ENCODE measurements at places on chromosomes 6 and 20.
A peak's percentile ranks its signal among the peaks of the same experiment; 100 is the strongest.

DNA sequence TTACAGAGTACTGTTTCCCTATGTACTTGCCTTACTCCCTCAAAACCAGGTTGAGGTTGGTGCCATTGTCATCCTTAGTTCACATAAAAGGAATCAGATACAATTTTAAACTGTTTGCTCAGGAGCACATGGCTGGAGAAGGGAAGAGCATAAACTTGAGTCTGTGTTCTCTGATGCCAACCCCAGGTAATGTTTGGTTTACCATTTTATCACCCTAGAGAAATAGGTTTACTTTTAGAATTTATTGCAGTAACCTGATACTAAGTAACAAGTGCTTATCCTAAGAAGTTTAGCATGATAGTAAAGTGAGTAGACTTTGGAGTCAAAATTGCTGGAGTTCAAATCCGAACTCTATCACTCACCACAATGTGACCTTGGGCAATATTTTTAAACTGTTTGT is 86.3 kb downstream of the RFPL4B start:
- no peak for DNase-seq

- no peak for DNase-seq
Observed at GRCh38 chr20:31764641-31765305, 25.7 kb downstream of the TPX2 start.

GRCh38 chr6:91449539-91449938 is 862.7 kb upstream of the MAP3K7 start:
- no peak for DNase-seq

- no peak for DNase-seq
Observed at GRCh38 chr20:33963751-33964150, 30.0 kb upstream of the RALY start.

GRCh38 chr6:93083337-93084230 is 335.8 kb downstream of the EPHA7 start:
- DNase-seq: no peak

- no peak for DNase-seq
Observed at GRCh38 chr6:123575188-123575587, 61.6 kb downstream of the TRDN start.

DNA sequence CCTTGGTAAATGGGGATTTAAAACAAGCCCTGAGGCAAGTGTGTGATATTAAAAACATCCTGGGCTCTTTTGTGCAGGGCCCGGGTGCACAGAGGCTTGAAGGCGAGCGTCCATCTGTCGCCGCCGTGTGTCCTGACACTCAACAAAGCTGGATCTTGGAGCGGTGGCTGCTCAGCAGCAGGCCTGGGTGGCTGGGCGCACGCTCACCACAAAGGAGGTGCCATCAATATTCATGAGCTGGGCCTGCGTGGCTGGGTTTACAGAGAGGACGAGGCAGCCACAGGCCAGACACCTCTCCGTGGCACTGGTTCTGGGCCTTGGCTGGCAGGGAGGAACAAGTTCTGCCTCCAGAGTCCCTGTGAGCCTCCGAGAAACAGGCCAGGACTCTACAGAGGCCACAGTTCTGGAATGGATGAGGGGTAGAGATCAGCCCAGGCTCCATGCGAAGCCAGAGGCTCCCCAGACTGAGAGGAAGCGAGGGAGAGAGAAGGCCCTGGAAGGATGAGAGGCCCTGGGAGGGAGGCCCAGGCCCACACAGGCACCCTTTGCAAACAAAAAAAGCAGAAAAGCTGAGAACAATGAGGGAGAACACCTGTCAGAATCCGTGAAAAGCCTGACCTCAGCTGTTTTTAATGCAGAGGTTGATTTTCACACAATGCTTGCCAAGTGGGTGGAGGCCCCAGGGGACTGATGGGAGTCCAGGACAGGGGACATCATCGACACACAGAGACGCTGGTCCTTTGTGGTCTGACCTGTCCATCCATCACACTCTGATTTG is 21.9 kb downstream of the BHLHE23 start:
- no peak for DNase-seq

DNA sequence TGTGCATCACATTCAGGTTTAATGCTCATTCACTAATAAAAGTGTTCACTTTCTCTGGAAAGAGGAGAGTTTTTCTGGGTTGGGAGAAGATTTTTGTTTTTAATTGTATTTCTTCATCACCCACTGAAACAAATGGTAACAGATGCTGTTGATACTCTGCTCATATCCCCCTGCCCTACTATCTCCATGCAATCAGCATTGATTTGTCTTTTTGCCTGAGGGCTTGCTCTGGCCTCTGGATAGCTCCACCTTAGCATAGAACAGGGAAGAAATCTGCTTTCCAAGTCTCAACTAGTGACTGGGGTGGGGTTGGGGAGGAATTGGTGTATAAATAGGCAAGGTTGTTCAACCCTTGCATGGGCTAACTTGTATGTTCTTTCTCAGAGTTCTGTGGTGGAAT is 296.4 kb downstream of the KHDRBS2 start:
- no peak for DNase-seq

- no peak for DNase-seq
Observed at GRCh38 chr6:29739136-29739881, 16.1 kb downstream of the HLA-F start.

DNA sequence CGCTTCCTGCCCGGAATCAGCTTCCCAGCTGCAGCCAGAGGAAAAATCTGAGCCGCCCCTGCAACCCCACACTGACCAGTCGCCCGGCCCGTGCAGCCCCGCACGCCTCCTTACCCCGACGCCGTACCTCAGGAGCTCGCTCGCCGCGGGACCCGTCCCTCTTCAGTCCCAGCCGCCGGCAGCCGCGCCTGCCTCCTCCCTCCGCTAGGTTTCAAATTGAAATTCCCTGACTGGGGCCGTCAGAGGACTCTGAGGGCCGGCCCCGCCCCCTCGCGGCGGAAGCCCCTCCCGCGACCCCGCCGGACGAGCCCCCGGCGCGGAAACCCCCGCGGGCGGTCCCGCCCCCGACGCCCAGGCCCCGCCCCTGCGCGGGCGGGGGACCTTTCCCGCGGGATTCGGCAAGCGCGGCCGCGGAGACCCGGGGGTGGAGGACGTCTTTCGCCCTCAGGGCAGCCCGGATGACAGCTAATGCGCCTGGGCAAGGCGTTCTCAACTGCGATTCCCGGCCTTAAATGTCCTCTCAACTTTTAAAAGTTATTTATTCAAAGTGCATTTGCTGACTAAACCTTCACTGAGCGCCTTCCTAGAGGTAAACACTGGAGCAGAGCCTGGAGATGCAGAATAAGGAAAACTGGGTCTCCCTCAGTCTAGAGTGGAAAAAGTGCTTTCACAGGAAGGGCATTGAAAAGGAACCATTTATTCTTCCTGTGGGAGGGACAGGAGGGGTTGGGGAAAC is at the start of gene EPB41L2:
Gene EPB41L2 (minus strand): TSS at position 218 of the 736 bp plus-strand sequence. CDS start 106,760 bp downstream, outside the sequence.
- peak; percentile 96 for DNase-seq

- no peak for DNase-seq
Observed at GRCh38 chr20:22732751-22733150, 148.4 kb upstream of the FOXA2 start.

GRCh38 chr6:43242908-43243663 is at the start of gene TTBK1:
Gene TTBK1 (plus strand): TSS chr6:43243481. CDS start chr6:43246661, 3,180 bp downstream.
- no peak for DNase-seq

GRCh38 chr20:11158589-11158988 is 484.8 kb upstream of the JAG1 start:
- DNase-seq: no peak

DNA sequence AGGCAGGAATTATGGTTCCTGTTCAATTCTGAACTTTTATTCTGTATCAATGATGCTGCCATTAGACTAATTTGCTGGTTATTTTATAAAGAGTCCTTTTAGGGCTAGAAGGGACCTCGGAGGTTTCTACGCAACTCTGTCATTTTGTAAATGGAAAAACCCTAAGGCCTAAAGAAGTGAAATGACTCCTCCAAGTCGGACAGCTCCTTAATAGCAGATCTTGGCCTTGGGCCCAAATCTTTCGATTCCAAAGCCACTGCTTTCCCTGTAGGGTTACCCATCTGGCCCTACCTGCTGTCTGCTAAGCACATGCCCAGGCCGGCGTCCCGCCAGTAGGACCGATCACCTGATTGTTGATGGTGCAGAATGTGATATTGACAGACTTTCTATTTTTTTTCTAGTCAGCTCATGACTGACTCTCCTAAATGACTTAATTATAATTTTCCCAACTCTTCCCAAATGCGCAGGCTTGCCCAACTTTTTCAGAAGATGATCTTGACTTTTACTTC is 40.2 kb downstream of the PLEKHG1 start:
- no peak for DNase-seq

- no peak for DNase-seq
Observed at GRCh38 chr6:4970739-4971395, 33.0 kb downstream of the RPP40 start.

GRCh38 chr6:169811072-169811471 is 59.6 kb downstream of the ERMARD start:
- no peak for DNase-seq

GRCh38 chr6:54716010-54716409 is 130.6 kb upstream of the FAM83B start:
- no peak for DNase-seq

Data from amniotic stem cell (primary cell).